Caudate nucleus (tissue), 63 donors: ENCODE measurements at places on chromosomes 6 and 20.

- no peak for DNase-seq
Measured at GRCh38 chr20:44026647-44027342, 112.1 kb downstream of the TOX2 start.

DNA sequence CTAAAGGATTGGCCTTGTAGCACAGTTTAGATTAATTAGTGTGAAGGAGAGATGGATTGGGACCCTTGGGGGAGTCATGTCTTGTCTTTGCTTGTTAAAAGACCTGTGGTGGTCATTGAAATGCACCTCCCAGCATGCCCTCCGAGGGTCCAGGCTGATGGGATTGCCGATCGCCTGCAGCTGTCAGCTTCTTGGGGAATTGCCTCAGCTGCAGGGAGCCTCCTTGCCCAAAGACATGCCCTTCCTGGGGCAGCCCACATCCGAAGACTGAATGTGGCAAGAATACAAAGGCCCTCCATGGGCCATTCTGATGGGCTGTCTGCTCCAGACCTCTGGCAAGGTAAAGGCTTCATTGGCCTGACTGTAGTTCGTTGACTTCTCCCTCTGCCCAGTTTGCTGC is 150.7 kb downstream of the FARS2 start:
- no peak for DNase-seq

DNA sequence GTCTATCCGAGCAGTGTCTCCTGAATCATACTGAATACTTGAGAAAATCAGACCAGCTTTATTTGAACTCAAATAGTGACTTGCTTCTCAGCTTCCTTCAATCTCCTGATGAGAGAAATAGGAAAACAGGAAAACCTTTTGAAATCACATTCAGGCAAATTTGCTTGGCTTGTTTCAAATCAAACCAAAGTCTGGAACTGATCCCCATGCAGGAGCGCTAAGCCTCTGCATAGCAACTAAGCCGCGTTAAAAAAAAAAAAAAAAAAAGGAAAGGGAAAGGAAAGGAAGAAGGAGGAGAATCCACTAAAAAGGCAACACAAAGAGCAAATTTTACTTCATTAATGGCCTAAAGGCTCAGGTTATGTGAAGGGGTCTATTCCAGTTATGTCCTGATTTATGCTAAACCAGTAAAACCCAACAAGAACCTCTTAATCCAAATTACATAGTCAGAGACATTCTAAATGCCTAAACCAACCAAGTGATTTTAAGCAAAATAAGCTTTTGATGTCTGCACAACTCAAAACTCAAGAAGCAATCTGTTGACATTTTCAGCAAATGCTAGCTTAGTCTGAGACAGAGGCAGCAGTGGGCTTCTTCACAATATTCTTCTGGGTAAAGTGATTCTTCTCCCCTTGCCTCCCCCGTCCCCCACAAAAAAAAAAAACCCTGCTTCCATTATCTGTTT is 112.5 kb downstream of the SOBP start:
- no peak for DNase-seq

GRCh38 chr6:69722683-69723082 is 74.1 kb downstream of the LMBRD1 start:
- DNase-seq = no peak

GRCh38 chr6:151041686-151042085 is 176.2 kb downstream of the MTHFD1L start:
- DNase-seq = no peak

GRCh38 chr6:90294989-90295853 is 1.4 kb downstream of the BACH2 start:
- DNase-seq = no peak

GRCh38 chr20:10137533-10137932 is 81.1 kb upstream of the SNAP25 start:
- no peak for DNase-seq

DNA sequence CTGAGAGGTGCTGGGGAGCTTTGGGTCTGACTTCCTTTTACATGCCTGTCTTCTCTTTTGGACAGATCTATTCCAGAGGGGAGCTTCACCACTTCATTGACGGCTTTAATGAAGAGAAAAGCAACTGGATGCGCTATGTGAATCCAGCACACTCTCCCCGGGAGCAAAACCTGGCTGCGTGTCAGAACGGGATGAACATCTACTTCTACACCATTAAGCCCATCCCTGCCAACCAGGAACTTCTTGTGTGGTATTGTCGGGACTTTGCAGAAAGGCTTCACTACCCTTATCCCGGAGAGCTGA is 13.1 kb downstream of the PRDM1 start:
- no peak for DNase-seq

GRCh38 chr6:77249560-77249959 is 213.7 kb downstream of the HTR1B start:
- DNase-seq = no peak

DNA sequence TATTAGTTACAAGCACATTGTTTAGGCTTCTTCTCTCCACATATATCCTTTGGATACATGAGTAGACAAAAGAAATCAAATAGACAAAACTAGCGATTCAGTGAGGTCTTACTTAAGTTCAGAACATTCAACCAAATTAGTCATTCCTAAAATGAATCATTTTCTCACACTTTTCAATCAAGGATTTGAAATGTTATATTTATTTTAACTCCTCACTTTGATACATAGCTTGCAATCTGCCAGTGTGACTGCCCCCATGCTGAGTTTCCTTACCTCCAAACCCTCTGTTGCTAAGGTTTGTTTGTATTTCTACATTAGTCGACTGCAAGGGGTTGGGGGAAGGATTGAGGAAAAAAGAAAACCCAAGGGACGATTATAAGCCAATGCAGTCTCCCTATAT is 3.5 kb upstream of the MOXD1 start:
- DNase-seq = no peak

DNA sequence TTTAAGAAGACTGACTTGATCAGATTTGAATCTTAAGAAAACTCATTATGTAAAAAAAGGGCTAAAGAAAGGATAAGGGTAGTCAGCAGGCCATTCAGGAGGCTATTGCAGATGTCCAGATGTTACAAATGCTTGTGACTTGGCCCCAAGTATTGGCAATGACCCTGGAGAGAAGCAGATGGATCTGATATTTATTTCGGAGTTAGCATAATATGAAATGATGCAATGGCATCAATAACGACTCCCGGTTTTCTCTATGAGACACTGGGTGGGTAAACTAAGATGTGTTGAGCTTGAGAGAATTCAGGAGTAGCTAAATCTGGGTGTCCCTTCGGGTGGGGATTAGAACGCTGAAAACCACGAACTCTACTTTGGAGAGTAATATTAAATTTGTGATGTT is 149.7 kb downstream of the LAMA2 start:
- DNase-seq = no peak

- no peak for DNase-seq
Measured at GRCh38 chr6:100810015-100810414, 71.1 kb downstream of the ASCC3 start.

GRCh38 chr20:17783671-17784070 is 83.9 kb downstream of the BANF2 start:
- no peak for DNase-seq

- DNase-seq = no peak
Measured at GRCh38 chr6:96089173-96089572, 73.4 kb downstream of the FUT9 start.

- DNase-seq = no peak
Measured at GRCh38 chr6:158459726-158460125, 100.2 kb upstream of the TMEM181 start.

- no peak for DNase-seq
Measured at GRCh38 chr6:40782355-40782754, 195.2 kb upstream of the LRFN2 start.

- no peak for DNase-seq
Measured at GRCh38 chr20:56827763-56828162, 198.7 kb downstream of the TFAP2C start.

DNA sequence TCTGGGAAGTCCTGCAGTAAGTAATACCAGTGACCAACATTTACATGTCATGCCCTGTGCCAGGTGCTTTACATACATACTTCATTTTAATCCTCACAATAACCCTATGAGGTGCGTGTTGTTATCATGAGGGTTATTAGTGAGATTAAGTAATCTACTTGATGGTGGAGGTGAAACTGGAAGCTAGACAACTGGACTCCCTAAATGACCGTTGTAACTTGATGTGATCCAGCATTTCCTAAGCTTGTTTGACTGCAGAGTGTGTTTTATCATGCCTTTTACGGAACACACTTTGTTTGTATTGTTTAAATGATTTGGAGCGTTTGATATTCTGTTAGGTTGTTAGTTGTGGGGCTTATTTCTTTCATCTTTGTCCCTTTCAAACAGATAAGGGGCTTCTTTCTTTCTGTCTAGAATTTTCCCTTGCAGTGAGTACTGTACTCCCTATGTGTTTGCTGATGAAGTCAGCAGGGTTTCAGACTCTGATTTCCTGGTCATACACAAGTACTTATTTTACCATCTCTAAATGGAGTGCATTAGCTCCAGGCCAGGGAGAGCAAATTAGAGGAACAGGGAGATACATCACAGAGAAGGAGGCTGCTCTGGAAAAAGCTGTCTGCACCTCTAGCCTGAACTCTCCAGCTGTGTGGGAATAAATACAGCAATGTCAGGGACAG is 29.7 kb downstream of the CHMP4B start:
- no peak for DNase-seq

GRCh38 chr6:69693762-69694161 is 103.0 kb downstream of the LMBRD1 start:
- DNase-seq = no peak

- peak; percentile 35 for DNase-seq
Measured at GRCh38 chr6:25991785-25992412, 29.3 kb downstream of the TRIM38 start.

DNA sequence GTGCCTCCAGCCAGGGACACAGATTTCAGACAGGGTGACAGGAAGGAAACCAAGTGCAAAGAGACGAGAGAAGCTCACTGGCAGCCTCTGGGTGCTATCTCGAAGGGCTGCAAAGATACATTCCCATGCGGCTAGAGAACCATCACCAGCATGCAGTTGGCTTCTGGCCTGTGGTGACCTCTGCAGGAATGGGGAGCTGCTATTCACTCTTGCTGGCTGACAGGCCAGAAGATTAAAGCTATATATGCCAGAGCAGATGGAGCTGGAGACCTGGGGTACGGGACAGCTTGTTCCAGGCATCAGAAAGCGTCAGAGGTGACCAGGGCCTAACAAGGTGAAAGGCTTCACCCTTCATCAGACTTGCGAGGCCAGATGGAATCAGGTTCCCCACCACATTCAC is 20.0 kb downstream of the MAP1LC3A start:
- DNase-seq = no peak

- DNase-seq = no peak
Measured at GRCh38 chr6:157034436-157035230, 257.5 kb downstream of the ARID1B start.

DNA sequence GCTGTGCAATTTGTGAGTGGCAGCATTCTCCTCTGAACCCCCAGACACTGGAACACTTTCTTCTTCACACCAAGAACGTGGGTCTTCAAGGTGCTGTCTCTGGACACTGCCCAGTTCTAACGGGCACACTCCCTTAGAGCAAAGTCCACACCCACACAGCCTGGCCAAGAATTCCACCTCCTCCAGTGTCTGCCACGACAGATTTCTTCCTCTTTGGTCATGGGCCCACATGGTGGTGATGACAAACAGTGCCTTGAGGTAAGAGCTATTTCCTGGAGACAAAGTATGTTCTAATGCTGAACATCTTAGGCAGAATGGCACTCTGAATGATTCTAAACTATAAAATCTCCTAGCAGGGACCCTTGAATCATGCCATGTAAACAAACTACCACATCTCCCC is 25.5 kb upstream of the SSTR4 start:
- DNase-seq = no peak

DNA sequence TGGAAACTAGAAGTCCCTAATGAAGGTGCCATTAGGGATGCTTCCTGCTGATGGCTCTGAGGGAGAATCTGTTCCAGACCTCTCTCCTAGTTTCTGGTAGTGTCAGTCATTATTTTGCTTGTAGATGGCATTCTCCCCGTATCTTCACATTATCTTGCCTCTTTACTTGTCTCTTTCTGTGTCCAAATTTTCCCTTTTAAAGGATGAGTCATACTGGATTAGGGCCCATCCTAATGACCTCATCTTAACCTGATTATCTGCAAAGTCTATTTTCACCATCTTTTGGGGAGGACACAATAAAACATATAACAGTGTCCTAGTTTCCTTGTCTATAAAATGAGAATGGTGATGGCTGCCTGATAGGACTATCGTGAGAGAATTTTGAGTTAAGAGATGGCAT is 27.3 kb downstream of the ZNF391 start:
- DNase-seq = no peak

DNA sequence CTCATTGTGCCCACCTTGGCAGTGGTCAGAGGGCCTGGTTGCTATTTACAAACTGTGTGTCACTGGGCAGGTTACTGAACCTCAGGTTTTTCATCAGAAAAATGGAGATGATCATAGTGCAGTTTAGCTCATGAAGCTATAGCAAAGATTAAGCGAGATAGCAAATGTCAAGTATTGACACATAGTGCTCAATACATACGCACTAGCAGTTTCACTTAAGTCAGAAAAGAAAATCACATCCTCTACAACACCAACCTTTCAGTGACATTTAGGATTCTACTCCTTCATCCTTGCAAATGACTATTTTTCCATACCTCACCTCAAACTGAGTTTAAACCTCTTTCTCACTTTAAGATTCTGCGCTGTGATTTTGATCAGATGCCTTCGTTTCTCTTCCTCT is 16.2 kb downstream of the GPR63 start:
- no peak for DNase-seq

DNA sequence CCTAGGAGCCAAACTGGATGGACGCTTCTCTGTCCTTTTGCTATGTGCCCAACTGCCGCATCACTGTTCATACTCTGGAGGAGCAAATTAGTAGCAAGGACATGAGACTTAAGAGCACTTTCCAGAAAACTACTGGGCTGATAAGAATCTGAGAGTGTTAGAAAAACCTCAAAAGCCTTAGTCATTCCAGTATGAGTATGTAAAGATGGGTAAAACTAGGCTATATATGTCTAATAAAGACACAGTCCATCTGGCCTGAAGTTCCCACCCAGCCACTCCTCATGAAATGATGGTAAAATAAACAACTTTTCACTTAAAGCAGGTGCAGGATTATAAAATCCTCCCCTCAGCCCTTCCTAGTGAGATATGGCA is 30.6 kb downstream of the SHLD1 start:
- DNase-seq = no peak

DNA sequence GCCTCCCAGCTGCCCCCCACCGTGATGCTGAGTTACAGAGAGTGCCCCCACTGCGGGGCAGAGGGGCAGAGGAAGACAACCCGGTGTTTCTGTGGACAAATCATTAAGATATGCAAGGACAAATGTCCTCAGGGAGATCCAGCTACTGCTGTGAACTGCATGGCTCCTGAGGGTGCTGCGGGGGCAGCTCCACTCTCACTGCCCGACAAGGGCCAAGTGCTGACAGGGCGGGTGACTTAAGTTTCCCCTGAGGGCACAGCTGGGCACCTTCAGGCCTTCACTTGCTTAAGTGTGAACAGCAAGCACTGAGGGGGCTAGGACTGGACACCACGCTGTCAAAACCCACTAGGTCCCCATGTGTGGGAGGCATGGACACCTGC is 26.2 kb upstream of the TCFL5 start:
- DNase-seq = no peak

DNA sequence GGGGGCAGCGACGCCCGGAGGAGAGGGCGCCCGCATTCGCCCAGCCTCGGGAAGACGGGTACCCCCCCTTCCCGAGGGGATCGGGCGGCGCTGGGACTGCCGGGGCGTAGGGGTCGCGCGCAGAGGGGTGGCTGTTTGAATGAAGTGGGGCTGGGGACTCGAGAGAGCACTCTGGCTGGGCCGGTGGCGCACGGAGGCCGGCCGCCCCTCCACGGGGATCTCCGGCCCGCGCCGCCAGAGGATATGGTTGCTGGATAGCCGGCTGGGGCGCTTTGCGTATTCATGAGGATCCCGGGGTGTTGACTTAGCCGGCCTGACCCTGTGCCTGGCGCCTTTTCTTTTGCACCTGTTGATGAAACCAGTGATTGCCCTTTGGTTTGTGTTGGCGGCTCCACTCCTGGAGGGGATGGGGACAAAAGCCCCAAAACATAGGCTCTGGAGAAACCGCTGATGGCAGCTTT is 469 bp downstream of the SYNJ2 start:
- no peak for DNase-seq
